GM04503 (cell line): ENCODE measurements at places on chromosomes 11 and 22.

DNA sequence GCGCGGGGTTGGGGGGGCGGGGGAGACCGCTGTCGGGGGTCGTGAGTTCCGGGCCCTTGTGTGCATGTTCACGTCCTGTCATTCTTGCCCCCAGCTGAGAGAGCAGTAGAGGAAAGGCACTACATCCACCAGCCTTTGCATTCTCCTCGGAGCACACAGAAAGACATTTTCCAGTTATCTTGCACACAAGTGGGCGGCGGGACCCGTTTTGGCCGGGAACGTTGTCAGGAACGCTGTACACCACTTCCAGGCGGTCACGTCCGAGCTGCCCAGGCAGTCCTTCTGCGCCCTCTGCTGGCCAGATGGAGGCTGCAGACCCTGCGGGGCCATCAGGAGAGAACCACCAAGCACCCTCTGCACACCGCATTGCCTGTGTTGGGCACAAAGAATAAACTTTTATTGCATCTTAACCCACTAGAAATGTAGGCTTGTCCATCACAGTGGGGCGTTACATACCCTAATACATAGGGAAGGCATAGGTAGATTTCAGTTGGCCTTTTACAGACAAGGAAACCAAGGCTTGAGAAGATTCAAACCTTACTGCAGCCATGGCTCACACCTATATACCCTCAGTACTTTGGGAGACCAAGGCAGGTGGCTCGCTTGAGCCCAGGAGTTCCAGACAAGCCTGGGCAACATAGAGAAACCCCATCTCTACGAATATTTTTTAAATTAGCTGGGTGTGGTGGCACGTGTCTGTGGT is 2.8 kb upstream of the CDKN1C start:
- peak; percentile 10 for DNase-seq

DNA sequence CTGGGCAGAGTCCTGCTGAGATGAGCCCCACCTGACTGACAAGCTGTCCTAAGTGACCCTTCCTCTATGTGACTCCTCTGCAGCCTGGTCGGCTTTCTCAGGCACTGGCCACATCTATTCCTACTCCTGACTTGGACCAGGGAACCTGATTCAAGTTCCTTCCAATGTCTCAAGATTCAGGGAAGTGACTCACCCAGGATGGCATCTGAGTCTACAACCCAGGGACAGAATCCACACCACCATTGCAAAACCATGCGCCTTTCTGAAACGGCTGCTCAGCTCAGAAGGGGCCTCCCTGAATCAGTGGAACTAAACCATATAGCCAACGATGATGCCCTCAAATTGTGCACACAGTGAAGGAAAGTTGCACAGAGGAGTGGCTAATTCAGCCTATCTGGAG is 63.9 kb upstream of the CSNK2A3 start:
- DNase-seq, result peak; percentile 65

DNA sequence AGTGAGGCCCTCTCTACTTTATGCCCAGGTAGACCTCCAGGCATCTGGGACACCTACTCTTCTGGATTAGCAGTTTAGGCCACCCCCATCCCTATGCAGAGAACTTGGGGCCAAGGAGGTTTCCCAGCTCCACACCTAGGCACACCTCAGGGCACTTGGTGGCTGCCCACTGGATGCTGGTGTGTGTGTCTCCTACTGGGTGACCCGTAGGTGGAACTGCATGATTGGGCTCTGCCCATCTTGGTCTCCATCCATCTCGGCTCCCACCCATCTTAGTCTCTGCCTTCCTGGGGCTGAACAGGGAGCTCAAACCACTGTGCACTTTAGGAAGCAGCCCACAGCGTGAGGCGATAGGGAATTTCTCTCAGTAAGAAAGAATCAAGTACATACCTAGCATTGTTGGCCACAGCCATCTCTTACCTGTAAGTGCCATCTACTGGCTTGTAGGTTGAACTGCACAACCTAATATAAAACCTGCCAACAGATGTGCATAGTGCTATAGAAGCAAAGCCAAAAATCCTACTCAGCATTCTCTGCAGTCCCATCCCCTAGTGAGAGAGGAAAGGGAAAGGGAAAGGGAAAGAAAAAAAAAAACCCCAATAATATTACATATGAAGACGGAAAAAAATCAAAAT is 61.6 kb upstream of the PTPN5 start:
- DNase-seq, result no peak

DNA sequence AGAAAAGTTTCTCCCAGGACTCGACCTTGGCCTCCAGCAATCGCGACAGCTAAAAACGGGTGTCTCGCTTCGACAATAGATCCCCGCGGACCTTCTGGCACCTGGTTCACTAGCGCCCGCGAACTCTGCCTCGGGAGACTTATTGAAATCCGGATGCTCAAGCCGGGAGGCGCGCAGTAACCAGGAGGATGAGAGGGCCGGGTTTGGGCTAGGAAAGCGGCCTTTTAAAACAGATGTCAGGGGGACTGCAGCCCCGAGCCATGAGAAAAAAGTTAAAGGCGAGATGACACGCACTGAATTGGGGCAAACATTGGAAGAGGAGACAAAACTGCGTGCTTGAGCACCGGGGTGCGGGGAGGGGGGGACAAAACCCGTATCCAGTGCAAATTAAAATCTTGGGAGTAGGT is 637 bp upstream of the ZBTB16 start:
- DNase-seq, result no peak

- DNase-seq, result peak; percentile 61
Measured at GRCh38 chr11:9047964-9048523, 43.4 kb downstream of the SCUBE2 start.

- DNase-seq, result no peak
Measured at GRCh38 chr11:76698321-76699043, 27.9 kb upstream of the LRRC32 start.

DNA sequence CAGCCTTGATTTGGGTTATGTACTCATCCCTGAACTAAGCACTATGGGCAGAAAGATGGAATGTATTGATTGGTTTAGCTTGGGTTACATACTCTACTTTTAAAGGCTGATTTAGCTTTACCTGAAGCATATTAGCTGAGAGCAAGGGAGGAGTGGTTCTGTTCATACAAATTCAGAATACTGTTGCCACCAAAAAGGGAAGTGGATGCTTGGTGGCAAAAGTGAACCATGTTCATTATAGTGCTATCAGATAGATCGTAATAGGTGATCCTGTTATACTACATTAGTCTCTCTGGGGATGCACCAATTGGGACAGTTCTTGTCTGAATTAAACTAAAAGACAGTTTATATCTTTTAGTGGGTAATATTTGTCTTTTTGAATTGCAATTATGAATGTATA is 44.5 kb upstream of the RRM1 start:
- no peak for DNase-seq

- DNase-seq, result no peak
Measured at GRCh38 chr22:42856179-42856864, 751 bp downstream of the ARFGAP3 start.

DNA sequence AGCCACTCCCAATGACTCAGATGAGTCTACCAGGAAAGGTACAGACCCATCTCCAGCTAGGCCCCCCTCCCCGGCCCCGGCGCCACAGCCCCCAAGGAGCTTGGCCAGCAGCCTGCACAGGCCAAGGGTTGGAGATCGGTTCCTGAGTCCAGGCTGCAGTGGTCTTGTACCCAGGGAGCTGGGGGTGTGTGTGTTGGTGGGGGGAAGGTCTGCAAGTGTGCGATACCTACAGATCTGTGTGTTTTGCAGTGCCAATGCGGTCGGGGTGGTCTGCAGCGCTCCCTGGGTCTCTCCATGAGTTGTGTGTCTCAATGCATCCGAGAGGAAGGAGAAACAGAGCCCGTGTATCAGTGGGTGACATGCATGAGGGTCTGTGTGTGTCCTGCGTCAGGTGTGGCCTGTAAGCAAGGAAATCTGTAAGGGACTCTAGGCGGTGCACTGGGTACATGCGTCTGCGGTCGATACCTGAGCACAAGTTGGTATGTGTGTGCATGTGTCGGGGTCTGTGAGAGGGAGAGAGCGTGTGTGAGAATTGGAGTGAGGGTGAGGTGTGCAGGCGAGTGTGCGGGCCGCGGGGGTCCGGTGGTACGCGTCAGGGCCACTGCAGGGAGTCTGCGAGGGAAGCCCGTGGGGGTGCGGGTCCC is 645 bp downstream of the CDC42BPG start:
- DNase-seq, result no peak

DNA sequence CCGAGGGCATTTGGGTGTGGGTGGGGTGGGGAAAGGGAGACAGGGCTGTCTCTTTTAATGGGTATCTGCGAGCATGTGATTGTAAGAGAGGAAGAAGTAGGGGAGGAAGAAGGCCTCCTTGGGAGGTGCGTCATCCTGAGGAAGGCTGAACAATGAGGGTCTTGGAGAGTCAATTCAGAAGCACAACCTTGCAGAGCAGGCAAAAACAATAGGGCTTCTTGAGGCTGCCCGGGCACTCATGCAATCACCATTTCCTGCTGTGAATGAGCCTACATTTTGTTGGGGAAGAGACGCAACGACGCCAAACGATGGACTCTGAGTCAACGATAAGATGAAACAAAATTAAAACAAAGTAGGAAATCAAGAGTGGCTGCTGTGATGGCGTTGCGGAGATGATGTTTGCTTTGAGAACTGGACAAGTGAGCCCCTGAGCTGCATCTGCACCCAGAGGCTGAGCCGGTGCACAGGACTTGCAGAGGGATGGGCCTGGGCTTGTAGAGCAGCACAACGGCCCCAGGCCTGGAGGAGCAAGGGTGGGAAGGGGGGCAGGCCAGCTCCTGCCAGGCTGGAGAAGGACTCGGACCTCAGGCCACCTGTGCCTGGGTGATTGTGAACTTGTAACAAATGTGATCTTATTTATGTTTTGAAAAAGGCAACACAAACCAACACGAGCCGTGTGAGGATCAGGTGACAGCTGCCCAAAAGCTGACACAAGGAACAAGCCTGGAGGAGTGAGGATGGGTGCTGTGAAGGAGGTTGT is 92.3 kb upstream of the B3GAT1 start:
- no peak for DNase-seq

DNA sequence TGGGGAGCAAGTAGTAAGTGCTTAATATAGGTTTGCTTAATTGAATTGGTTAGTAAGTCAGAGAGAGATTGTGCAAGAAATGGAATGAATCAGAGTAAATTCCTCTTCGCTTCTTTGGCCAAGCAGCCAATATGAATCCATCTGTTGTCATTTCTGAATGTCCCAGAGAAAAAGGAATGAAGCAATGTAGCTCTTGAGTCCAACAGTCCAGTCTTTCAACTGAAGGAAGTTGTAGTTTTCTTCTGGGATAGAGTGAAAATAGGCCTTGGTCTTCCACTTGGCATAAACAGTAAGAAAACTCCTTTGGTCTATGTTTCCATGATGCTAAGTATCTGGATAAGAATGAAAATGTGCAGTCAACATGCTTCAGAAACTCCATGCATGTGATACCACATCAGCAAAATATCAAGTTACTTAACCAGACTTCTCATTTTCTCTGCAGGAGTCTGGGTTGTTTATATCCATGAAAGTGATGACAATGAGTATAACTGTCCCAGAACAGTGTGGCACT is 1.8 kb upstream of the FIBIN start:
- peak; percentile 80 for DNase-seq

DNA sequence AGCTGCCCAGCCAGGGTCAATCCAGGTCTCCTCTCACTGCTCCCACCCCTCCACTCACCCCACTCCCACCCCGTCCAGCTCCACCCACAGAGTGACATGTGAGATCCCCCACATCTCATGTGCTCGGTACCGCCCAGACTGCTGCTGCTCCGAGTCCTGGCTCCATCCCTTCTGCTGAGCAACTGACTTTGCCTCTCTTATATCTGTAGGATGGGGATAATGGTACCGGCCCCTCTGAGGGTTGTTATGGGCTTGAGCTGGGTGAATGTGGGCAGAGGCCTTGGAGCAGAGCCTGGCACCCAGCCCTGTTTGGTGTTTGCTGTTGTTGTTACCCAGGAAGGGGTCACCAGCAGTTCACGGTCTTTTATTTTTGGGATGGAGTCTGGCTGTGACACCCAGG is 77.0 kb downstream of the ST3GAL4 start:
- no peak for DNase-seq

- no peak for DNase-seq
Measured at GRCh38 chr22:49398646-49399045, 429.0 kb downstream of the BRD1 start.

- DNase-seq, result no peak
Measured at GRCh38 chr11:131658952-131659351, 288.5 kb downstream of the NTM start.

DNA sequence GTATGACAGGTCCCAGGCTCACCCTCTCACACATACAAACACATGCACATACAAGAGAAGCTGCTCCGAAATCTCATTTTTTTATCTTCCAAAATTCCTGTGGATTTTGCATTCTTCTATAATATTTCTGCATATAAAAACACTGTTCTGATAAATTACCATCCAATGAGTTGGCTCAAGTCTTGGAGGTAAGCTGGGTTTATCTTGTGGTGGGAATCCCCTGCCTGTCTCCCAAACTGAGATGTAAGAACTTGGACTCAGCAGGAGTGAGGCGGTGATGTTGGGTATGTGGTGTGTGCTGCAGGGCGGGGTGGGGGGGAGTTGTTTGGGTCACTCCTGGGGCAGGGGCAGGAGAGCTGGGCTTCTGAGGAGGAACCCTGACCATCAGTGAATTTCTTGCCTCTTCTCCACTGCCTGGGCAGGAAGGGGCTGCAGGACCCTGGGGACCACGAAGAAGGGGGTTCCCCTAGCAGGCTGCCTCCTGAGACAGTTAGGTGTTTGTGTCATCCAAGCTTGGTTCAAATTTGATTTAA is 6.8 kb upstream of the P2RY6 start:
- DNase-seq, result no peak

GRCh38 chr11:134800130-134800529 is 388.1 kb upstream of the B3GAT1 start:
- no peak for DNase-seq
